Placental pericyte (primary cell): ENCODE measurements at places on chromosomes 1 and 21. TPM values are rescaled to one million over a fixed set of nuclear protein-coding genes. Genes with fewer than 3 reads are reported as not detected.

The PTGFR gene
- total RNA-seq: 4.6 and 9.3 TPM in 2 replicates

The SPSB1 gene
- total RNA-seq: 33.7 and 66.7 TPM in 2 replicates

The ADAM30 gene
- not detected in 2 replicates for total RNA-seq

The PTTG1IP gene
- 321 and 328 TPM in 2 replicates for total RNA-seq

The SLC1A7 gene
- 0.14 and 3.7 TPM in 2 replicates for total RNA-seq

The FAM151A gene
- total RNA-seq: not detected in 2 replicates

The FCRL5 gene
- not detected in 2 replicates for total RNA-seq

The TMEM125 gene
- not detected in 2 replicates for total RNA-seq

The PCBP3 gene
- 0.86 and 4.6 TPM in 2 replicates for total RNA-seq

The F13B gene
- under 0.01 TPM in 1 of 2 replicates, not detected in the other for total RNA-seq

The WNT2B gene
- 0.86 and 1.5 TPM in 2 replicates for total RNA-seq

The LRRC38 gene
- total RNA-seq: not detected in 2 replicates

The S100A9 gene
- not detected in 2 replicates for total RNA-seq

The CYP4Z1 gene
- not detected in 2 replicates for total RNA-seq

The LYPD8 gene
- total RNA-seq: 0.14 TPM in 1 of 2 replicates, not detected in the other

The IL19 gene
- total RNA-seq: 0.14 and 1.8 TPM in 2 replicates

The AADACL4 gene
- not detected in 2 replicates for total RNA-seq

The ATP6V1G3 gene
- not detected in 2 replicates for total RNA-seq

The RGS13 gene
- total RNA-seq: not detected in 2 replicates

The ARHGAP30 gene
- total RNA-seq: under 0.01 TPM in 1 of 2 replicates, not detected in the other

The BEND5 gene
- total RNA-seq: 0.14 TPM in 1 of 2 replicates, not detected in the other

The FMO4 gene
- total RNA-seq: 0.72 and 1.1 TPM in 2 replicates

The C1orf116 gene
- 0.14 TPM in 1 of 2 replicates, not detected in the other for total RNA-seq

The NPPA gene
- total RNA-seq: not detected in 2 replicates

The AMY2A gene
- total RNA-seq: not detected in 2 replicates

The C4BPB gene
- total RNA-seq: 0.72 and 2.4 TPM in 2 replicates

The S100A3 gene
- 2.4 and 14.2 TPM in 2 replicates for total RNA-seq

The IRF6 gene
- under 0.01 and 0.14 TPM in 2 replicates for total RNA-seq

The CRP gene
- not detected in 2 replicates for total RNA-seq
